ENCODE measurements at places on chromosomes 11 and 22.
A peak's percentile ranks its signal among the peaks of the same experiment; 100 is the strongest.

- DNase-seq: no peak
These were observed 2.8 kb downstream of the MAP3K11 start for GRCh38 chr11:65611028-65611757.

- no peak for DNase-seq
These were observed 25.1 kb upstream of the ROBO3 start for GRCh38 chr11:124839972-124840621.

- no peak for DNase-seq
These were observed 46.7 kb upstream of the CCDC34 start for GRCh38 chr11:27409742-27410141.

- no peak for DNase-seq
These were observed 911.9 kb downstream of the METTL15 start for GRCh38 chr11:29019960-29020683.

DNA sequence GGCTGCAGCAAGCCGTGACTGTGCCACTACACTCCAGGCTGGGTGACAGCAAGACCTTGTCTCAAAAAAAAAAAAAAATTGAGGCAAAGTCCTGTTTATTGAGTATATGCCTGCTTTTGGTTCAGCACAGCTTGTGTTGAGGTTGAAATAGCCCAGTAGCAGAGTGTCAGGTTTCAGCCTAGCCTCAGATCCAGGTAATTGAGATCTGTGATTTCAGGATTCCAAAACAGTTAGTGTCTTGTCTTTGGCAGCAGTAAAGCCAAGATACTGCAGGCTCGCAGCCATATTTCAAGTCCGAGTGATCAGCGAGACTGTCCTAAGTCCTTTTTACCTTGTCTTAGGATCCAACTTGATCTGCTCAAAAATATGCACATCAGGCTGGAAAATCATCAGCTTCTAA, 27.0 kb downstream of the CUL5 start:
- no peak for DNase-seq

GRCh38 chr11:117511931-117512539, 184.4 kb downstream of the CEP164 start:
- DNase-seq: peak; percentile 38

DNA sequence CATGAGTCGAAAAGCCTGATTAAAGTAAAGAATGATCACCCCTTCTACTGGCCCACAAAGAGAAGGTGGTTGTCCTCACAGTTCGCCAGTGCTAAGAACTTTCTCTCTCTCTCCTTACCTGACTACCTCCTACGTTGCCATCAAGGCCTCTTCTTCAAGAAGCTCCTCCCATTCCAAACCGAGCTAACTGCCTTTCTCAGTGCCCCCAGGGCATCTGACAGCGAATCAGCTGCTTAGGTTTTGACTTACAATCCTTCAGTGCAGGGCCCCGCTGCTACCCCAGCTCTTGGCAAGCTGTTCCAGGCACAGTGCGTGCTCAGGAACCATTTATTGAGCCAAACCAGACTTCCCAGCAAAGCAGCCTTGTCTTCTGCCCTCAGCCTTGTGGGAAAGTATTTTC, 5.8 kb downstream of the VSTM5 start:
- DNase-seq: no peak

- DNase-seq: no peak
These were observed 79.4 kb downstream of the ETS1 start for GRCh38 chr11:128507936-128508335.

DNA sequence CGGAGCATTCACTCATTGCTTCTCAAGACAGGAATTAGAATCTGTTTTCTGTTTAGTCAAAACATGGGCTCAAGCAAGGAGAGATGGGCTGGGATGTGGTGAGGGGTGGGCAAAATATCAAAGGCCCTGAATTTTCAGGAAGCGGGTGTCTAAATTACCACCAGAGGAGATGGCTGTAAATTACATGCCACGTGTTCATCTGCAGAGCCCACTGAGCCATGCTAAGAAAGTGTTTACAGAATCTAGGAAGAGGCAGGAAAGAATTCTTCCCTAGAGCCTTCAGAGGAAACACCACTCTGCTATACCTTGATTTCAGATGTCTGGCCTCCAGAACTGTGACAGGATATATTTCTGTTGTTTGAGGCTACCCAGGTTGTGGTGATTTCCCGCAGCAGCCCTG, 46.1 kb downstream of the CLMP start:
- no peak for DNase-seq

GRCh38 chr22:39716534-39716933, 146.0 kb downstream of the CACNA1I start:
- DNase-seq: no peak

DNA sequence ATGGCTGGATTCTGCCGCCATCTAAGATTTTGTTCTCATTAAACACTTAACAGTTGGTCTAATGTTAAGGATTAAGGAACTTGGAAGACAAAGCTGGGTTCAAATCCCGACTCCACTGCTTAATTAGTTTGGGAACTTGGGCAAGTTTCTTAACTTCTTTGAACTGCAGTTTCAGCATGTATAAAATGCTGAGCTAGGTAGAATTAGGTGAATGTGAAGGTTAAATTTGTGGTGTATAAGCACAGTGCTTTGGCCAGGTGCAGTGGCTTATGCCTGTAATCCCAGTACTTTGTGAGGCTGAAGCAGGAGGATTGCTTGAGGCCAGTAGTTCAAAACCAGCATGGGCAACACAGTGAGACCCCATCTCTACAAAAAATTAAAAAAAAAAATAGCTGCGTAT, 160.7 kb upstream of the RASSF10 start:
- DNase-seq: no peak

- no peak for DNase-seq
These were observed 88.8 kb upstream of the XKR3 start for GRCh38 chr22:16914006-16914405.

DNA sequence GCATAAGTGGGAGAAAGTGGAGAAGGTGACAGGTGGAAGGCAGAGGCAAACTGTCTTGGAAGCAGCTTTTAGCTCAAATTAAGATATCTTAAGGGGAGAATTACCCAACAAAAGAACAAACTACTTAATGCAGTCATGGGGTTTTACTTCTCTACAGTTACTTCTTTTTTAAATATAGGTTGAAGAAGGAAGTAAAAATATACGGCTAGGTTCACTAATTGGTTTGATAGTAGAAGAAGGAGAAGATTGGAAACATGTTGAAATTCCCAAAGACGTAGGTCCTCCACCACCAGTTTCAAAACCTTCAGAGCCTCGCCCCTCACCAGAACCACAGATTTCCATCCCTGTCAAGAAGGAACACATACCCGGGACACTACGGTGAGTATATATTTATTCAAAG, 40.8 kb downstream of the PDHX start:
- no peak for DNase-seq

- DNase-seq: no peak
These were observed 11.5 kb upstream of the TBC1D22A start for GRCh38 chr22:46750863-46751443.

GRCh38 chr11:84871116-84871515, 756.0 kb downstream of the DLG2 start:
- no peak for DNase-seq

GRCh38 chr11:71066311-71066710, 186.1 kb downstream of the SHANK2 start:
- DNase-seq: no peak

DNA sequence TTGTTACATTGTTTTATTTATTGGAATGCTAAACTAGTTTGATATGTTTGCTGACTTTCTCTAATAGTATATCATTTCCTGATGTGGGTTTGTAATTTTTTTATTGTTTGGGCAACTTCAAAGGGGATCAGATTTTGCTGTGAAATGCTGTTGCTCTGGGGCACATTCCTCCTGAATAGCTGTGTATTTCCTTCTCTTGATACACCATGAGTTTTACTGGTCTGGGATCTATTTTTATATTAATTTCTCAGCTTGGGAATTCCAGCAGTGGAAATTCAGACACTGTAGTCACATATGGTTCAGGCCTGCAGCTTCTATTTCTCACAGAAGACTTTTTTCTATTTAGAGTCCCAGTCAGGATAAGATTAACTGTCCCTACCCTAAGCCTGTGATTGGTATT, 58.9 kb downstream of the RPUSD4 start:
- no peak for DNase-seq

DNA sequence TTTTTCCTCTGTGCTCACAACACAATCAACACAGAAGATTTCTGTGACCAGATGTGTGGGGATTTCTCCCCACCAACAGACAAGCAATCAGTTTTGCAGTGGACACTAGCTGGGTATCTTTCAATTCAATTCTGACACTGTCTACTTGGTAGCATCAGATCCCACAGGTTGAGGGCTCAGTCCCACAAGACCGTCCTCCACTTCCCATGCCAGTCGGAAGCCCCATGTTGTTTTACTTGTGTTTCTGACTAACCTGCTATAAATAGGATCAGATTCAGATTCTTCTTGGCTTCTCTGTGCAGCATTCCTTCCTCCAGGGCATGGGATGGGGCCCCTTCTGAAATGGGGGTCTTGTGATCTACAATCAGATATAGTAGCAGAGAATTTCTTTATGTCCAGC, 19.6 kb downstream of the ACER3 start:
- DNase-seq: no peak

GRCh38 chr22:18056807-18057474, 20.8 kb upstream of the PEX26 start:
- no peak for DNase-seq

DNA sequence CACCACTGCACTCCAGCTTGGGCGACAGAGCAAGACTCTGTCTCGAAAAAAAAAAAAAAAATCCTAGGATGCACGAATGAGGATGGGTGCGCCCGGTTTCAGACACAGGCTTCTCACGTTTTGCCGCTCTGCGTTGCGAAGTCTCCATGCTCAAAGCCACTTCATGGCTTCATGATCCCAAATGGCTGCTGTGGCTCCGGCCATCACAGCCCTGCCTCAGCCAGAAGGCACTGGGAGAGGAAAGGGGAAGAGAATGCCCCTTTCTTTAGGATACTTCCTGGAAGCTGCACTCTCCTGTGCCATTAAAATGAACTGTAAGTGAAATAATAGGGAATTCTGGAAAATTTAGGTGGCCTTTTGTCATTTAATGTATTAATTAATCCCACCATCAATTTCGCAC, 116.4 kb upstream of the ANO1 start:
- no peak for DNase-seq

DNA sequence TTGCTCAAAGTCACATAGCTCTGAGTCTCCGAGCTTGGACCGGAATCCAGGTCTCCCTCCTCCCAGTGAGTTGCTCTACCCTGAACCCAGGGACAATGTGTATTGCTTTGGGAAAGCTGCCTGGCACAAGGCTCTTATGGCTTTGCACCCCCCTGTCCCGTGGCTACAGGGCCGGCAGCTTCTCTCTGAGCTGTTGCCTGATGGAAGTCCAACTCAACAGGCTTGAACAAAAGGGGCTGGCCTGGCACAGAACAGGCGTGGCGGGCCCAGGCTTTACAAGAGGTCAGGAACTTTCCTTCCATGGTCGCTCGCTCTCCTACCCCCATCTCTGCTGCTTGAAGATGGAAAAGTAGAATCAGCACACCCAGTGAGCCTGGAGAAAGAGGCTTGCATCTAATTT, 34.3 kb downstream of the MYEOV start:
- DNase-seq: no peak

DNA sequence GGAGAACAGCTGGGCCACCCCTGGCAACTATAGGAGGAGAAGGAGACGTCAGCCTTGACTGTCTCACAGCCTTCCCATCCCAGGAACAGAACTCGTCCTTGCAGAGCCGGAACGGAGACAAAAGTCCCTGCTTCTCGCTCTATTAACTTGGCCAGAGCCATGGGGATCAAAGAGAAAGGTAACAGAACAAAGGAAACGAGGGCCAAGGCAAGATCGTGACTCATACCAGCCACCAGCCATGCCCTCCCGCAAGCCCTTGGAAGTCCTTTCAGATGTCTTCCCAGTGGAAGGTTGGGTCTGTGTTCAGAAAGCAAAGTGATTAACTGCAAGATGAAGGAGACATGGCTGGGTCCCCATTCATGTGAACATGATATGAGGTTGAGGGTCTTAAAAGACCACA, 64.7 kb downstream of the PDE2A start:
- no peak for DNase-seq

DNA sequence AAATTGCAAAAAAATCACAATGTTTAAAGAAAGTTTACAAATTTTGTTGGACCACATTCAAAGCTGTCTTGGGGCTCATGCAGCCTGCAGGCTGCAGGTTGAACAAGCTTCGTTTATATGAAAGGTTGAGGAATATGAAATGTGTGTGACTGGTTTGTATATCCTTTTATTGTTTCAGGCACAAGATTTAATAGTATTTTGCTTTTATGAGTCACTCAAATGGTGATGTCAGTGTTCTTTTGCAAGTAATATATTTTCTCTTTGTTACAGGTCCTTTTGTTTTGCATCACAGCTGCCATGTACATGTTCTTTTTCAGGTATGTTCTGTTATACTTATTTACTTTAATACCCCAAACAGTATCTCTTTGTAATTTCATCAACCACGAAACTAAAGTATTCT, 198.6 kb downstream of the TMEM135 start:
- no peak for DNase-seq

- no peak for DNase-seq
These were observed 252.3 kb downstream of the KIRREL3 start for GRCh38 chr11:126748100-126748791.

- DNase-seq: no peak
These were observed 8.4 kb downstream of the CLDN5 start for GRCh38 chr22:19515654-19516377.

DNA sequence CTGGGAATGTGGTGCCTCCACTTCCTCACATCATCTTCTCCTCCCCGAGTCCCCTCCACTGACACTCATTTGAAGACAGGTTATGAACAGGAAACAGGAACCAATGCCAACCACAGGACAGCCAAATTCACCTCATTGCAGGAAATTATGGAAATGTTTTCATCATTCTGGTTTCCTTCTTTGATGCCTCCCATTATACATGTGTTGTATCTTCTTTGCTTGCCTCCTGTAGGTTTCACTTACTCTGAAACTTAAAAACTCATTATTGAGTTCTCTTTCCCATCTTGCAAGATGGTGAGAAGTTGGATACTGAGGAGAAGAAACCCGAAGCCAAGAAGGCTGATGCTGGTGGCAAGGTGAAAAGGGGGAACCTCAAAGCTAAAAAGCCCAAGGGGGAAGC, 108.5 kb downstream of the PHF21B start:
- DNase-seq: no peak

DNA sequence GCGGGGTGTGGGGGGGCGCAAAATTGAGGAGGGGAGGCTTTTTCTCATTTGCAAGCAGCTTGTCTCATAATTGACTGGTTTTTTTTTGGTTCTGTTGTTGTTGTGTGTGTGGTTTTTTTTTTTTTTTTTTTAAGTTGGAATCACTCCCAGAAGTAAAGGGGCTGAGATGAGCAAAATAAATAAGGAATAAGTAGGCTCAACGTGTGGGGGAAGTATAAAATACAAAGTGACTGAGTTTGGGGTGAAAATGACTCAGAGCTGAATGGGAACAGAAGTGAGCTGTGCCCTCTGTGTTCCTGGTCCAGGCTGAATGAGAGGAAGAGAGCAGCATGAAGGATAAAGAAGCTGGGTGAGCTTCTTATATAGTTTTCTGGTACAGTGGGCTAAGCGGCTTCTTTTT, 90.0 kb downstream of the GRIK4 start:
- DNase-seq: no peak

- DNase-seq: no peak
These were observed 146.5 kb downstream of the MYO18B start for GRCh38 chr22:25888399-25889054.

DNA sequence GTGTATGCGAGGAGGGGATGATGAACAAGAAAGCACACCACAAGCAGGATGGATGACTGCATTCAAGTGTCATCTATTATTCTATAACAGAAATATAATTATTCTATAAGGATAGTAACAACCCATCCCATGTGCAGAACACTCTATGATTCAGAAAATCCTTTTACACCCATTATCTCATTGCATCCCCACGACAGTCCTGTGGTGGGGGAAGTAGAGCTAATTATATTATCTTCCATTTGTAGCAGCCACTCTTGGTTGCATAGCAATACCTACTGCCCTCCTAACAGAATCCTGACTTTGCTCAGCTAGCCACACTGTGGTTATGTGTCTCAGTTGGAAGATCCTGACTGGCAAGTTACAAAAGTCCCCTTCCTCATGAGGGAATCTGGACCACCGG, 406.5 kb upstream of the NARS2 start:
- no peak for DNase-seq
